ENCODE measurements at places on chromosomes 2 and 18. TPM values are rescaled to one million over a fixed set of nuclear protein-coding genes. Genes with fewer than 3 reads are reported as not detected.

The C2orf72 gene
- 3.5 TPM for total RNA-seq

The TMEM169 gene
- total RNA-seq = 1.4 TPM

The ALLC gene
- not detected for total RNA-seq

GRCh38 chr2:232698556-232699091 lies 1.5 kb downstream of the GIGYF2 start:
- peak; percentile 9 for DNase-seq

GRCh38 chr18:67216846-67217245 lies 299.7 kb downstream of the DSEL start:
- no peak for DNase-seq

- no peak for DNase-seq
Observed at GRCh38 chr2:184178229-184178628, 420.1 kb upstream of the ZNF804A start.

Data from tongue (tissue), 3 donors.